Stimulated activated CD4-positive, alpha-beta T cell treated with anti-CD3 and anti-CD28 coated beads, TNF-alpha, amount 100 ng/mL, for 4 hours (primary cell): ENCODE measurements at places on chromosomes 1 and 21.

- no peak for DNase-seq
Observed at GRCh38 chr1:8323706-8324105, 5.8 kb downstream of the SLC45A1 start.

DNA sequence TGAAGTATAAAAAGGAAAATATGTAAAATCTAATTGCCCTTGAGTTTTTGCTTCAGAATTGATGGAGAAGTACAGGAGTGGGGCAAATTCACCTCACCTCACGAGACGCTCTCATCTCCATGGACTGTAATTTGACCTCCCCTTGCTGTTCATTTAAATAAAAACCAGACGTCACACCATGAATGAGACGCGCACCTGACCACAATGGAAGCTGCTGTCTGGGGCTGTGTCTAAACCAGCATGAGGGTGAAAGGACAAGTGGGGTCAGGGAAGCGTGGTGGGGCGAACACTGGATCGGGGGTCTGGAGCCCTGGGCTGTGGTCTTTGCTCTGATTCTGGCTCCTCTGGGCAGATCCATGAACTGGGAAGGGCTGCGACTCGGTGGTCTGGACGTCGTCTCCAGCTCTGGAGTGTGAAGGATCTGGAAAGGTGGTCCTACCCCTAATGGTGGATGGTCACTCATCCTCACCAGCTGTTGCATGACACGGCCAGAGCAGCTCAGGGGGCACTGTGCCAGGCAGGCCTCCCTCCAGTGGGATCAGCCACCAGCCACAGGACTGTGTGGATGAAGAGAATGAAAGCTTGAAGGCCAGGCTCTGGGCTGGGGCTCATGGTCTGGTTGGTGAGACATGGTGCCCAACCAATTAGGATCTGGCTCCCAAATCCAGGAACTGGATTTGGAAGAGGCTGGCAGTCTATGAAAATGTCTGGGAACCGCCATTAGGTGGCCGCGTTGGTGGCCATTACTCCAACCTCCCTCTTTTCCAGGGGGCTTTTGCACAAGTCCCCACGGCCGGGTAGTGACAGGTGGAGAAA is 728.6 kb downstream of the PTPRU start:
- no peak for DNase-seq

DNA sequence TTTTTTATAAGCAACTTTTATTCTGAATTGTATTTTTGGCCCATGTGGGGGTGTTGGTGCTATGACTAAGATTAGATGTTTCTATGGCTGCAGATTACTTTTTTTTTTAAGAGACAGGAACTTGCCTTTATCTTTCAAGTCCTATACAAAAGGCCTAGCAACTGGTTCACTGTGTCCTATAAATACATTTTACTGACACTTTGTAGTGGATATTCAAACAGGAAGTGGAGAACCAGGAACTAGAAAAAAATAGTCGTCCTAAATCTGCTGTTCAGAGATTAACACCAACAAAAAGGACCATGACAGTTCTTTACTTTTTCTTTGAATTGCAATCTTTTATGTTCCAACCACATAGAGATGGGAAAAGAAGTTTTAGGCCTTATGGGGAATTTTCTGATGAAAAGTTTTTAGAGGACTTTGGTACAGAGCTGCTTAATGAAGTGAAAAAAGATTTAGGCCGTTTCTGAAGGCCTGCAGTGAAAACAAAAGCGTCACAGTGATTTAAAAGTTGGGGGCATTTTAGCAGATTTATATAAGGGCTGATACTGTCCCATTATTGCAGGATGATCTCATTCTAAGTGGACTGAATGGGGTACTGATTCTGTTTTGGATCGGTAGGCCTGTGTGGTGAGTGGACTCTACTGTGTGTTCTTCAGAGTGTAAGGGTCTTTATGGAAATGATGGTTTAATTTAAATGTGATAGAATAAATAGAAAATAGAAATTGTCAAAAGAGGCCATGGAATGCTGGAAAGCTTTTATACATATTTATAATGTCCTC is 136.4 kb upstream of the DEPDC1 start:
- DNase-seq, result no peak

DNA sequence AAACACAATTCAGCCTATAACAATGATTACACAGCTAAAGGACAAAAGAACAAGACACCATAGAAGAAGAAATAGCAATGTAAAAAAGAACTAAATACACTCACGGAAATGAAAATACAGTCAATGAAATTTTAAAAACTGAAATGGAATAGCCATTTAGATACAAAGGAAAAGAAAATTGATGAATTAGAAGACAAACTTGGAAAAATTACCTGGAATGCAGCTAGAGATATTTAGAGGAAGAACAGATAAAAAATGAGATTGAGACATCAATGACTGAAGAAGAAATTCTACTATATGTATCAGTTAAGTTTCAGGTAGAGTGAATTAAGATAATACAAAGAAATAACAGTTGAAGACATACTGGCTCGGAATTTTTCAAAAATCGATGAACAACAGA is 430.4 kb upstream of the NR5A2 start:
- DNase-seq, result no peak

- DNase-seq, result peak; percentile 80
Observed at GRCh38 chr1:16367258-16367967, 371 bp downstream of the SZRD1 start.

DNA sequence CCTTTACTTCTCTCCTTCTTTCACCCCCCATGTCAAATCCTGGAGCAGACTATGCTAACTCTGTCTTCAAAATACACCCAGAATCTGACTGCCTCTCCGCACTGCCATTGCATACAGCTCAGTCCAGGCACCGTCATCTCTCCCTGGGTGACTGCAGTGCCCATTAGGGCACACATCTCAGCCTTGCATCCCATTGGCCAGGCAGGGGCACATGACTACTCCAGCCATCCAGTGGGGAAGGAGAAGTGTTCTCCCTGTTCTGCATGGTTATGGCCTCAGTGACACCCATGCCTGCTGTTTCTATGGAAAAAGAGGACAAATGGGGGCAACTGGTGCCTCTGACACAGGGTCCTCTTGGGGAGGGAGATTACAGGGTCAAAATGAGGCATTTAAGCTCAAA is 270.5 kb downstream of the MATN1 start:
- no peak for DNase-seq

- DNase-seq, result no peak
Observed at GRCh38 chr1:32247452-32247851, 430 bp downstream of the FAM167B start.

DNA sequence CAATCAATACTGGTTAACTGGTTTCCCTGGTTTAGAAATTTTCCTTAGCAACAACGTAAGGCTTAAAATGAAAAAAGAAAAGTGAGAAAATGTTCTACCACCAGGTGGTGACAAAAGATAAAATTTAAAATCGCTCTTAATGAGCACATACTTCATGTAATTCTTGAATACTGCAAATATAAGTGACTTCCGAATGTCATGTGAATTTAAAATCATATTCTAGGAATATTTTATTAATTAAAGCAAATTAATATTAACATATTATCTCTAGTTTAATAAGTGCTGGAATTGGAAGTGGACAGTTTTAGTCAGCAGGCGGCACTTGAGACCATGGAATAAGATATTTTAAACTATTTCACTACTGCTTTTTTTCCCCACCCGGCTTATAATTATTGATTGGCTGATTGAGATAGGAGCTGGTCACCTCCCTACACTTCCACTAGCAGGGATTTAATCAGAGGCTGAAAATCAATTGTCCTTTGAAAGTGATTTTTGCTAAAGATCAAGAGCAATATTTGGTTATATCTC is 5.0 kb upstream of the ADAMTS1 start:
- DNase-seq, result no peak

DNA sequence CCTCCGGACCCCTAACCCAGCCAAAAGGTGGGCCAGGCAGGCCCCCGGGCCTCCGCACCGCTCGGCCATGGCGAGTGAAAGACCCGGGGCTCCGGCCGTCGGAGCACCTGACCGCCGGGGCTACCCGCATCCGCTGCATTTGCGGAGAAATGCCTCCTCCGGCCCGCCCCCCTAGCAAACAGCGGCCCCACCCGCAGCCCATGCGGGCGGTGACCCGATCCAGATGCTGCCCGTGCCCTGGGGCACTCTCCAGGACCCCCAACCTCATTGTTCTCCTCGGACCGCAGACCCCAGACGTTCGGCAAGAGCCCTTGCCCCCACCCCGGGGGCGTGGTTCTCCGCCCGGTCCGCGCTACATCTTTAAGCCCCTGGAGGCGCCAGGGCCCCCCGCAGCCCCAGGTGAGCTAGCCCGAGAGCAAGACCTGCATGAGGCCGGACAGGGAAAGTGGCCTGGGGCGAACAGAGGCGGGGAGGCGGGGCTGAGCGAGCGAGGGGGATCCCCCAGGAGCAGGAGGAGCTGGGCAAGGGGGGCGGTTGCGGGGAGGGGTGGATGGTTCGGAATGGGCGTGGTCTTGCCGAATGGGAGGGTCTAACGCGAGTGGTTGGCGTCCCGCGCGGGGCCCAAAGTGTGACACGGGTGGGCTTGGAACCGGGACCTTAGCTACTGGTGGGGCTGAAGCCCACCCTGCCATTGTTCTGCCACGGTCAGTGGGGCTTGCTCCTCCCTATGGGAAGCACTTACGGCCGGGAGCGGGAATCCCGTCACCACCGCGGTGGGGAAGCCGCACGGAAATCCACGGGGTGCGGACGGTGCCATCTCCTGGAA is 6.3 kb upstream of the CRYBG2 start:
- no peak for DNase-seq

DNA sequence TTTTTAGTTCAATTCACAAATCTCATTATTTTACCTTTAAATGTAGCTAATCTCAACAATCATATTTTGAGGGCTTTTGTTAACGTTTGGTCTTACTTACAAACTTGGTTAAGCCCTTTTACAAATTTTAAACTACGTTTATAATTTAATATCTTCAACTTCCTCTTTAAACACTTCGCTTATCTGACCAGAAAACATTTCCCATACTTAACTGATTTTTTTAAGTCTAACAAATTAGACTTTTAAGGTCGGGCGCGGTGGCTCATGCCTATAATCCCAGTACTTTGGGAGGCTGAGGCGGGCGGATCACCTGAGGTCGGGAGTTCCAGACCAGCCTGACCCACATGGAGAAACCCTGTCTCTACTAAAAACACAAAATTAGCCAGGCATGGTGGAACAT is 300.9 kb downstream of the LMX1A start:
- DNase-seq, result no peak

DNA sequence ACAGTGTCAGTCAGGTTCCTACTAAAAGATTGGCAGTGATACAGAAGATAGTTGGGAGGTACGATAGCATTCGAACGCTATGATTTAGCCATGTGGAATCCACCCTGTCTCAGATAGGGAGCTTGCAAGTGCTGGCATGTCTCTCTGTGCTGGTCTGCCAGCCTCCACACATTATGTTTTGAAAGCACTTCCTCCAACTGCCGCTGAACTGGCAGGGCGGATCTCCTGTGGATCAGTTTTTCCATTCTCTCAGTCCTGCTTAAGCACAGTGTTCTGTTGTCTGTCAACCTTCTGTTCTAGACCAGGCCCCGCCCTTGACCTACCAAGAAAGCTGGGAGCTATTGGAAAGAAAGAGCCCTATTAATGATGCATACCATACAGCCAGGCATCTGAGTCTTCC is 65.5 kb upstream of the PALMD start:
- no peak for DNase-seq

- no peak for DNase-seq
Observed at GRCh38 chr1:16076031-16076864, 2.8 kb upstream of the FAM131C start.

DNA sequence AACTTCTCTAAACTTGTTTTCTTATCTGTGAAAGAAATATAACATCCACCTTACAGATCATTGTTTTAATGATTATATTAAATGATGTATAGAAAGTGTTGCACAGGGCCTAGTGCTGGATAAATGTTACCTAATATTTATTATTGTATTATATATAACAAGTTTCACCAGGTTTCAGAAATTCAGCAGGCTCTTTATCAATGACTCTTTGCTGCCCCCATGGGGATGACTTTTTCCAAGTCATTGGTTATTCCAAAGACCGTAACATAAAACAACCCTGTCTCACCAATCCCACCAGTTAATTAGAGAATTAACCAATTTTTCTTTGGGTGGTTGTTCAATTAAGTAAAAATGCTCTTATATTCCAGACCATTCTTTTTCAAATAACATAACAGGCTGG is 7.3 kb upstream of the DEDD start:
- no peak for DNase-seq

GRCh38 chr1:29707796-29708195 is 471.5 kb downstream of the PTPRU start:
- no peak for DNase-seq

GRCh38 chr1:71885171-71885570 is 397.2 kb downstream of the NEGR1 start:
- no peak for DNase-seq

DNA sequence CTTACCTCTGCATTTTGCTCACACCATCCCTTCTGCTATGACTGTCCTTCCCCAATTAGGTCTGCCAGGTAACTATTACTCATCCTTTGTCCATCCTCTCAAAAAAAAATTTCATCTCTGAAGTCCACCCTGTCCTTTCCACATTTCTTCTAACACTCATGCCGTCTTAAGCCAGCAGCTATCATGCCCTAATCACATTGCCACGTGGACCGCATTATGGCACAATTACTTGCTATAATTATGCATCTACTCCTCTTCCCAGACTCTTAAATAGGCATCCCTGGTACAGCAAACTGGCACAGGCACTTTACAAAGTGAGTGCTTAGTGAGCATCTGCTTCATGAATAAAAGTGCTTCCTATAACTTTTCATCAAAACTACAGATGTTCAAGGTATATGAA is 295.4 kb upstream of the ESRRG start:
- DNase-seq, result no peak

- DNase-seq, result no peak
Observed at GRCh38 chr1:113519556-113519955, 129.2 kb downstream of the MAGI3 start.

DNA sequence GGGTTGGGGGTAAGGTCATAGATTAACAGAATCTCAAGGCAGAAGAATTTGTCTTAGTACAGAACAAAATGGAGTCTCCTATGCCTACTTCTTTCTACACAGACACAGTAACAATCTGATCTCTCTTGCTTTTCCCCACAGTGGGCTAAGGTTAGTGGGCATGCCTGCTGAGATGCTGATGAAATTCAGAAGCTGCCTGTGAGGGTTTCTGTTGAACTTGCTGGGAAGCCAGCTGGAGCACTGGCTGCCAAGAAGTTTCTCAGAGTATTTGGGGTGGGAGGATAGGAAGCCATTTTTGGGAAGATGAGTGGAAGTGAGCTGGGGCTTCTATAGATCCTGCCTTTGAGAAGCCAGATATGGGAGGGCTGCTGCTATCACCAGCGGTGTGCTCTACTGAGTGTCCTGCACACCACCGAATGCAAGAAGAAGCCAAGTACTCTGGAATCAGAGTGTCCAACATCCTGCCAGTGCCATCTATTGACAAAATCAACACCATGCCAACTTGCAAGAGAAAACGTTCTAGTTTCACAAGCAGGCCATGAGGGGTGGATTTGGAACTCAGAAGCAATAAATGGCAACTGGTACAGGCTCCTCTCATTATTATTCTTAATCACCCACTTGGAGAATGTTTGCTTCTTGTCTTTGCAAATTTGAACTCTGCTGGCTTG is 102.7 kb downstream of the PTPRU start:
- no peak for DNase-seq

GRCh38 chr1:185449378-185450059 is 132.5 kb upstream of the IVNS1ABP start:
- DNase-seq, result no peak
